ENCODE measurements at places on chromosomes 7 and 10. TPM values are rescaled to one million over a fixed set of nuclear protein-coding genes. Genes with fewer than 3 reads are reported as not detected.

DNA sequence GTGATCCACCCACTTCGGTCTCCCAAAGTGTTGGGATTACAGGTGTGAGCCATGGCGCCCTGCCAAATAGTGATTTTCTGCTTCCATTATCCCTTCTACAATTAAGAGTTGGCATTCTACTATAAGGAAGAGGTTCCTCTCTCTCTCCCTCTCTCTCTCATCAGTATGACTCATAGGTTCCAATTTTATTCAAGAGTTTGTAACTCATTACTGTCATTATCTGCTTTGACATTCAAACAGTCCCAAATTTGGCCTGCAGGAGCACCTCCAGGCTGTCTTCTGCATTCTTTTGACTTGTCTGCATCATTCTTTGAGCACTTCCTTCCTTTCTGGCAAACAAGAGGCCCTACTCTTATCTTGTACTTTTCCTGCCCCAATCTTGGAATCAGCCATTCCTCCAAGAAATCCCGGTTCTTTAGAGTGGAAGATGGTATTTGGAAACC is 33.2 kb upstream of the CALU start:
- no peak for DNase-seq

- no peak for DNase-seq
Observed at GRCh38 chr7:33832271-33832721, 73.0 kb upstream of the BMPER start.

- DNase-seq = no peak
Observed at GRCh38 chr10:92550924-92551323, 23.0 kb downstream of the IDE start.

DNA sequence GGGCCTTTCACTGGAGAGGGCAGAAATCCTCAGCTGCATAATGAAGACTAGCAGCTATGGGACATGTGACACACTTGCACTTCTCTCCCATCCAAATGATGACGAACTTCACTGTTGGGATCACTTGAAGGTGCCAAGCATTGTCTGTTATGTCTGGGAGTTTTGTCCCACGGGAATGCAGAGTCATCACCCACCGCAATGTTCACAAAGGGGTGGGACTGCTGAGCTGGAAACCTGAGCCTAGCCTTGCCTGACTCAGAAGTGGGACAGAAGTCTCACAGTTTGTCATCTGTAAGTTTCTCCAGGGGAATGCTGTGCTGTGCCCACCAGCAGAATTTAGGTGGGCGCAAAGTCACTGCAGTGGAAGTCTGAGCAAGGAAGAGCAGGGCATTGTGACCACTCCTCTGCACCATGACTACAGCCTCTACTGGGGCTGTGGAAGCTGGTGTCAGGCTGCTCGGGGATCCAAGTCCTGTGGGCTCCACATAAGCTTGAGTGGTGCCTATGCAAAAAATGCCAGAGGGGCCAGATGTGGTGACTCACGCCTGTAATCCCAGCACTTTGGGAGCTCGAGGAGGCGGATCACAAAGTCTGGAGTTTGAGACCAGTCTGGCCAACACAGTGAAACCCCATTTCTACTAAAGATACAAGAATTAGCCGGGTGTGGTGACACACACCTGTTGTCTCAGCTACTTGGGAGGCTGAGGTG is 472.0 kb upstream of the CNTNAP2 start:
- DNase-seq = no peak

UCMA gene
- not detected for total RNA-seq

DNA sequence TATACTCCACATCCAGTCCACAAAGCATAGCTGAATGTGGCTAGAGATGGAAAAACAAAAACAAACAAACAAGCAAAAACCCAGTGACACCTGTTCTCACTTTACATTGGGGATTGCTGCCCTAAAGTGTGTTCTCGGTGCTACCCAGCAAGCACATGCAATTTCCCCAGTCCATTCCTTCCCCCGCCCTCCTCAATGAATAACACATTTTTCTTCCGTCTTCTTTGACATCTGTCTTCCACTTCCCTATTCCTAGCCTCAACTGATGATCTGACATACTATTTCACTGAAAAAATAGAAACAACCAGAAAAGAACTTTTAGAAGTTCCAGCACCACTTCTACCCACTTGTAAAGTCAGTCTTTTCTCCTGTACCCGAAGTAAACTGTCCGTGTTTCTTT is 147.1 kb downstream of the MALRD1 start:
- DNase-seq = no peak

GRCh38 chr7:149669121-149669818 is 104.1 kb downstream of the ZNF467 start:
- DNase-seq = no peak

GRCh38 chr10:61248013-61248412 is 205.2 kb downstream of the TMEM26 start:
- no peak for DNase-seq

DNA sequence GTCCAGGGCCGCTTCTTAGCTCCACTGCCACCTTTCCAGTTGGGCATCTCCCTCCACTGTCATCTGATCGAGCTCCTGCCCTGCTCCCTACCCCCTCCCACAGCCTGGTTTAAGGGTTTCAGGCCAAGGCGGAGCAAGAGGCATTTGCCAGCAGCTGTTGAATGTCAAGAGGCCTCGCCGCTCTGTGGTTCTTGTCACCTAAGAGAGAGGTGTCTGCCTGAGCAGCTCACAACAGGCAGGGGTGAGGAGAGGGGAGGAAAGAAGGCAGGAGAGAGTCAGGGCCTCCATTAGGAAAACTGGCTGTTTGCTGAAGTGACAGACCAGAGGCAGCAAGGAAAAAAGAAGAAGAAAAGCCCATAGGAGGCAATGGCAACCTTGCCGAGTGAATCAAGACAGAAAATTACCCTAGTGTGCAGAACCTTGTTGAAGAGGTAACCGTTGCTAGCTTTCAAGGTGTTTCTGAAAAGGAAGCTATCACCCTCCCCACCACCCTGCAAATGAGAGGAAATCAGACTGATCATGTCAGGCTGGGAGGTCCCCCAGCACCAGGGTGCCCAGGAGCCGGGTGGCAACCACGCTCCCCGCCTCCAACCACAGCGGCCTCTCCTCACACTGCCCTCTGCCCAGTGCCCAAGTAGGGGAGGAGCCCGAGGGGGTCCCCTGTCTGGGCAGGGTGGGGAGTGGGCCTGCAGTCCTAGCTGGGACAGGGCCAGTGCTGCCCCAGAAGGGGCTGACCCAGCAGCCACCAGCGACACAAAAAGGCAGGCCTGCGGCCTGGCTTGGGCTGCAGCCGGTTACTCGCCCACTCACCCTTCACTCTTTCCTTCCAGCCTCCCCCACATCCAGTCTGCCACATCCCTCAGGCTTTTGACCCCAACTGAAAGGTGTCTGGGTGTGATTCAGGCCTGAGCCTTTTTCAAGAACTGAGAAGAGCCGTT is 7.1 kb downstream of the GATA3 start:
- no peak for DNase-seq

- no peak for DNase-seq
Observed at GRCh38 chr7:8436965-8437364, 3.6 kb downstream of the NXPH1 start.

MYL7 gene
- 1.2 TPM for total RNA-seq

ALKBH4 gene
- total RNA-seq = 50.8 TPM

- no peak for DNase-seq
Observed at GRCh38 chr10:36423821-36424248, 701.6 kb upstream of the ANKRD30A start.

- no peak for DNase-seq
Observed at GRCh38 chr7:160958-161725, 31.2 kb upstream of the FAM20C start.

GRCh38 chr7:96144260-96144526 is 177.7 kb downstream of the SLC25A13 start:
- DNase-seq = no peak

FFAR4 gene
- not detected for total RNA-seq

MEIG1 gene
- total RNA-seq = 1.5 TPM

DNA sequence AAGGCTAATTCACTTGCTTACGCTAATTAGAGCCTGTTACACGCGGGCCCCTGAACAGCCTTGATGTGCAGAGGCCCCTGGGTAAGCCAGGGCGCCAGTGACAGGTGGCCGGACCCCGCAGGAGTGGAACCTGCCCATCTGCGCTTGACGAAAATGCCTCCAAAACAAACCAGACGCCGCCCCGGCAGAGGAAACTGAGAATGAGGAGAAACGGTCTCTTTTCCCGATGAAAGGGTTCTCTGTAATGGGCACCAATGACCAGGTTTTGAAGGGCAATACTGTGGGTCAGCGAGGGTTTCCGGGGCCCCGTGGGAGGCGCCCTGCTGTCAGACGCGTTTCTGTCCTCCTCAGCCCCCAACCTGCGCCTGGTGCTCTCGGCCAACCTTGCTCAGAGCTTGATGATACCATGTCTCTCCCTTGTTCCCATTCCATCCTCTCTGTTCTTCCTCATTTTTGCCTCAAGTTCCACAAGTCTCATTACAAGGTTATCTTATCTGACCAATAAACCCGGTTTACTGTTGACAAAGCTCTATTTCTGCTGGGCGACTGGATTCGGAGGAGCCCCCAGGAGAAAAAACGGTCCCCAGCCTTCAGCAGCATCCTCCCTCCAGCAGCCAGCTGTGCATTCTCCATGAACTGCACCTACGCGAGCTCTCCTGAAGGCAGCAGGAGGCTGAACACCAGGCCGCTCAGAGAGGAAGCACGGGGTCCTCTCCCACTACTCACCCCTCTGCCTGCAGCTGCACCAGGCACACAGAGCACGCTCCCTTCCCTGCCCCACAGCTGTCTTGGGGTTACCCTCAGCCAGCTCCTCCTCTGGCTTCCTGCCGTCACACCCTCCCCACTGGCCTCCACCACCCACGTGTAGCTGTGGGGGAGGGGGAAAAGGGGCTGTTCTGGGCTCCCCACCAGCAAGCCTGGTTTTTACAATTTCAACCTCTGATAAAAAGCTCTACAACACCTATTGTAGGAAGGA is 202.0 kb downstream of the MAD1L1 start:
- DNase-seq = no peak

DNA sequence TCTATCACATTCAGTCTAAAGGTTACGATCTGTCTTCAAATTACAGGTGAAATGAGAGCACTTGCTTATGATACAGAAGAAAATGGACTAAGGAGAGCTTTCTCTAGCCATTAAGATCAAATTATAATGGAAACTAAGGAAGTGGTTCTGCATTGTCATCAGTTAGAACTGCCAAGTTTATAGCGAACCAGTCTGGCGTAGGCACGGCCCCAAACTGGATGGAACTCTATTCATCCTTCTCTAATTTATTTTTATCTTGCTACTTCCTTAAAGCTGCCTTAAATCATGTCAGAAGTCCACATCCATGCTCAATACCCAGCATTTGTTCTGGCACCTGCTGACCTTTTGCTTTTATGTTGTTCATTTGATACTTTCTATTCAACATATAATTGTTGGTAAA is 63.7 kb upstream of the APBB1IP start:
- no peak for DNase-seq

DNA sequence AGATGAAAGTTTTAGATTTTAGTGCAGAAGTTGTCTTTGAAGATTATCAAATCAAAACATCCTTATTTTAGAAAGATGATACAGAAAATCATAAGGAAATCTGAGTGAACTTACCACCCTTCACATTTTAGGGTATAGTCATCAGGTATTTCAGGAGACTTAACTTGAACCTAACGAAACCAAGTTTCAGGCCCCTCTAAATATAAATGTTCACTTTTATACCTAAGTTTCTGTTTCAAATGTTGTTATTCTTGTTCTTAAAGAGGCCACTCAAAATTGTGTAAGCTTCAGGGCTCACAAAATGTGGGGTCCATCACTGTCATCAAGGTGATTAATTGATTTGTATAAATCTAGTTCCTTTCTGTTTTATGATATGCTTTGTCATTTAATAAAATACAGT is 216.2 kb downstream of the KIAA1217 start:
- no peak for DNase-seq

CRYGN gene
- 0.84 TPM for total RNA-seq

- no peak for DNase-seq
Observed at GRCh38 chr10:17921378-17921777, 30.3 kb upstream of the SLC39A12 start.

MRC1 gene
- total RNA-seq = 0.29 TPM

DNA sequence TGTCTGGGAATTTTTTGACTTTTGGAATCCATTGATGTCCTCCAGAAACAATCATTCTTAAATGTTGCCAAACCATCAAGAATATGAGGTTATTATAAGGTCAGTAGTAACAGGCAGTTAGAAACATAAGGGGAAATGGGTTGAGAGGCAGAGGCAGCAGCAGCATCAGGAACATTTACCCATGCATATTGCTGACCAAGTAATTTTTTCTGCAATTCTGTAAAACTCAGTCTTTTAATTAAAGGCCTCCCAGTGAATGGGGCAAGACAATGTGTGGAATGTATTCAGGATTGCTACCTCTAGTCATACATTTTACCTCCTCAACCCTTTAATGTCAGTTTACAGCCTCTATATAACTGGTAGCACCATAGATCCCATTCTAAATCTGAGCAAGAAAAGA is 66.5 kb upstream of the SKAP2 start:
- DNase-seq = no peak

ADCY1 gene
- 5.8 TPM for total RNA-seq

DNA sequence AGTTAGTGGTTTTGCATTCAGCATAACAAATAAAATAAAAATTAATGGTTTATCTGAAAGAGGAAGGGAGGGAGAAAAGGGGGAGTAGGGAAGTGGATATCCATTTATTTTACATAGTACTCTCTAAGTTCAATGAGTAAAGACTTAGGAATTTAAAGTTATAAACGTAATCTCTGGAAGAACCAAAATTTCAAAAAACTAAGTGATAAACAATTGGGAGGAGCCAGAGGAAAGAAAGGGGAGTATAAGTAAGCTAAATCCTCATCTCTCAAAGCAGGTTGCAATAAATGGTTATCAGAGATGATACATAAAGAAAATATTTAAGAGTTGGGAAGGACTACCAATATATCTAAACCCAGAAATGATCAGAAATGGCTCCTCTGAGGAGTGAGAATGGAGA is 46.4 kb downstream of the ANK3 start:
- DNase-seq = no peak

MMD2 gene
- not detected for total RNA-seq

- DNase-seq = no peak
Observed at GRCh38 chr7:35792472-35792871, 8.4 kb upstream of the SEPTIN7 start.

All from kidney epithelial cell (primary cell).